Subcutaneous adipose tissue (tissue), 4 donors: ENCODE measurements at places on chromosomes 7 and 10. TPM values are rescaled to one million over a fixed set of nuclear protein-coding genes. Genes with fewer than 3 reads are reported as not detected.

HABP2 gene
- total RNA-seq: not detected

AKR1C4 gene
- total RNA-seq: not detected

PDLIM1 gene
- total RNA-seq: 89.8 TPM

LBX1 gene
- not detected for total RNA-seq

UNCX gene
- not detected for total RNA-seq

MNX1 gene
- total RNA-seq: 0.17 TPM

MRPS24 gene
- total RNA-seq: 94.4 TPM

PPP3CB gene
- total RNA-seq: 81.6 TPM

CLEC5A gene
- not detected for total RNA-seq

MYH16 gene
- not detected for total RNA-seq

SPDYE16 gene
- total RNA-seq: not detected

MORN4 gene
- 2.3 TPM for total RNA-seq

ZNF853 gene
- 4.9 TPM for total RNA-seq

TAS2R40 gene
- not detected for total RNA-seq

SPOCK2 gene
- total RNA-seq: 2.6 TPM

SERPINE1 gene
- total RNA-seq: 25.5 TPM

PHTF2 gene
- total RNA-seq: 21.0 TPM

UCN3 gene
- total RNA-seq: not detected

FAM171A1 gene
- total RNA-seq: 9.2 TPM

ANKRD16 gene
- 11.5 TPM for total RNA-seq

MOGAT3 gene
- not detected for total RNA-seq

UNC5B gene
- total RNA-seq: 0.85 TPM
